Activated CD4-positive, alpha-beta T cell treated with anti-CD3 and anti-CD28 coated beads, Interleukin-2, amount 50 U/mL, for 1 hour (primary cell): ENCODE measurements at places on chromosomes 12 and 14.

- no peak for DNase-seq
These were observed 88.9 kb upstream of the FRMD6 start for GRCh38 chr14:51562816-51563215.

- DNase-seq, result no peak
These were observed 78.9 kb downstream of the ITPK1 start for GRCh38 chr14:93036652-93037345.

DNA sequence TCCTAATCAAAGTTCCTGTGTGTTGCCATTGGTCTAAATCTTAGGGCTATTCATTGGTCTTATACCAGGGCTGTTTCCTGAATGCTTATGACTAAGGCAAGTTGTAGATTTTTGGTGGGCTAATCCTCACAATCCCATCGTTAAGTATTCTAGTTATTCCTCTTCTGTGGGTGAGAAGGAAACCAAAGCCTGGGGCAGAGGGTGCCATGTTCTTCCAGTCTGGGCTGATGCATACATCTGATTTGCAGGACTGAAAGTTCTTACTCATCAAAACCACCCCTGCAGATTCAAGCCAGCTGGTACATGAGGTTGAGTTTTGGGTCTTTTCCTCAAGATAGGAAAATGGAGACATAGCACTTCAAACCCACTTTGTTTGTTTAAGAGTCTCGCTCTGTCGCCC lies 25.7 kb downstream of the PPP1CC start:
- DNase-seq, result no peak

- DNase-seq, result no peak
These were observed 48.2 kb downstream of the ATF7 start for GRCh38 chr12:53577941-53578352.

GRCh38 chr12:80598004-80598606 lies 109.3 kb upstream of the MYF6 start:
- no peak for DNase-seq

- DNase-seq, result no peak
These were observed 4.7 kb upstream of the MDM1 start for GRCh38 chr12:68336889-68337303.

- no peak for DNase-seq
These were observed 10.1 kb downstream of the MIA2 start for GRCh38 chr14:39243831-39244230.

GRCh38 chr12:116635487-116635886 lies 76.3 kb downstream of the MAP1LC3B2 start:
- DNase-seq, result no peak

DNA sequence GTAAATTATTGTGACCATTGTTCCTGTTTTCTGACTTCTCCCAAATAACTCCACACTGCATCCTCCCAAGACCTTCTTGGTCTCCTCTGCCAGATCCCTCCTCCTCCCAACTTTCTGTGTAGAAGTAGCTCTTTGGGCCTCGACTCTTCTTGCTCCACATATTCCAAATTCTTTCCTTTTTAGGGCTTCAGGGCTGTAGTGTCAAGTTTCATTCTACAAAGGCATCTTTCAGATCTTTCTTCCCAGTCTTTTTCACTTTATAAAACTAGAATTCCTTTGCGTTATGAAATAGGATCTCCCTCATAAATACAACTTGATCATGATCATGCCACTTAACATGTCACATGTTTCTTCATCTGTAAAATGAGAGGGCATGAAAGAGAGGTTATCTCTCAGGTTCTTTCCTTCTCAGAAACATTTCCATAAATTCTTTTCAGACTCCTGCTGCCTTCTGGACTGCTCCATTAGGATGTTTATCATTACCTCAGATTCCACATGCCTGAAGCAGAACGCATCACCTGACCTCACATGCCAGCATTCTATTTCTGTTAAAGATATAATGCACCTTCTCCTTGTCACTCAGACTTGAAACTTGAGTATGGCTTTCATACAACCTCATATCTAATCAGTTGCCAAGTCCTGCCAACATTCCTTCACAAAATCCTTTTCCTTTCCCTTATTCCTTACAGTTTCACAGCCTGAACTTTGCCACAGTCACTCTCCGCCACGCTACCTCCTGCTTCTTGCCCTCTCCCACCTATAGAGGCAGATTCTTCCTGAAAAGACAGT lies 8.5 kb downstream of the SLC38A1 start:
- DNase-seq, result no peak

DNA sequence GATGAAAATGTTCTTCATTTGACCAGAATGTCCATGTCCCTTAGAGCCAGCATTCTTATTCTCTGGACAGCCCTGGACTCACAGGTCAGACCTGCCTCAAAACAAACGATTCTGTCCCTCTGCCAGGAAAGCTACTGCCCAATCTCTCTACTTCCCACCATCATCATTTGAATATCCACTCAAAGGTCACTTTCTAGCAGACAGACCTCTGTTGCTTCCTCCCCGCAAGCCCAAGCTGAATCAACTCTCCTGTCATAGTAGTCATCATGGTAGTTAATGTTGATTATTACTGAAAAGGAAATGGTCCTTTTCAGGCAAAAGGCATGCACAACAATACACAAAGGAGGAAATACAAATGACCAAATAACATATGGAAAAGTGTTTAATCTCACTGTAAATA lies 39.6 kb upstream of the CPM start:
- DNase-seq, result no peak

GRCh38 chr12:5038781-5039311 lies 4.8 kb upstream of the KCNA5 start:
- DNase-seq, result no peak

DNA sequence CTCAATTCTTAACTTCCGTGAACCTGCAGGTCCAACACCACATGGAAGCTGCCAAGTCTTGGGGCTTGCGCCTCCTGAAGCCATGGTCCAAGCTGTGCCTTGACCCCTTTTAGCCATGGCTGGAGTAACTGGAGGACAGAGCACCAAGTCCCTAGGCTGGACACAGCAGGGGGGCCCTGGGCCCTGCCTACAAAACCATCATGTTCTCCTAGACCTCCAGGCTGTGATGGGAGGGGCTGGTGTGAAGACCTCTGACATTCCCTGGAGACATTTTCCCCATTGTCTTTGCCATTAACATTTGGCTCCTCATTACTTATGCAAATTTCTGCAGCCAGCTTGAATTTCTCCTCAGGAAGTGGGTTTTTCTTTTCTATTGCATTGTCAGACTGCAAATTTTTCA lies 570.1 kb downstream of the FSCB start:
- DNase-seq, result no peak

DNA sequence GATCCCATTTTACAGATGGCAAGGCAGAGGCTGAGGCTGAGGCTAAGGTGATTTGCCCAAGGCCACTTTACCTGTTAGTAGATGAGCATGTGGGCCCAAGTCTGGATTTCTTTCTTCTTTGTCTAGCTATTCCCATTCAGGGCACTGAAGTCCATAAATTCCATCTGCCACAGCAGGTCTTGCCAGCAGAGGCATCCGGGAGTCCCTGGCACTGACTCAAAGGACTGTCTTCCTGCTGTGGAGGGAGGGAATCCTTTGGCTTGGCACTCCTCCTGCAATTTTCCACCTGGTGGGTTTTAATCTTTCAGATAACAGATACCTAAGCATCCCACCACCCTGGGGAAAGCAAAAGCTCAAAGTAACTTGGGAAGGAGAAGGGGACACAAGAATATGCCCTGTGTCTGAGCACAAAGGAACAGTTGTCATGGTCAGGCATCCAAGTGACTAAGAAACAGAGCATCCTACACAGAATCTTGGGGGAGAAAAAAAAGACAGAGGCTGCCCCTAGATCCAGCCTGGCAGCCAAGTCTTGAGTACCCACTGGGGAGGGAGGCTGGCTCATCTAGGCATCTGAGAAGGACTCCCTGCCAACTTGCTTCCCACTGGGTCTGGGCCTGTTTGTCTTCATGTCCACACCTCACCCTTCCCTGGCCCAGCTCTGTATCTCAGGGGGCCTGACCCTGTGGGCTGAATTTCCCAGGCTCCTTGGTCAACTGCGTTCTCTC lies 35.6 kb upstream of the CMKLR1 start:
- DNase-seq, result no peak

DNA sequence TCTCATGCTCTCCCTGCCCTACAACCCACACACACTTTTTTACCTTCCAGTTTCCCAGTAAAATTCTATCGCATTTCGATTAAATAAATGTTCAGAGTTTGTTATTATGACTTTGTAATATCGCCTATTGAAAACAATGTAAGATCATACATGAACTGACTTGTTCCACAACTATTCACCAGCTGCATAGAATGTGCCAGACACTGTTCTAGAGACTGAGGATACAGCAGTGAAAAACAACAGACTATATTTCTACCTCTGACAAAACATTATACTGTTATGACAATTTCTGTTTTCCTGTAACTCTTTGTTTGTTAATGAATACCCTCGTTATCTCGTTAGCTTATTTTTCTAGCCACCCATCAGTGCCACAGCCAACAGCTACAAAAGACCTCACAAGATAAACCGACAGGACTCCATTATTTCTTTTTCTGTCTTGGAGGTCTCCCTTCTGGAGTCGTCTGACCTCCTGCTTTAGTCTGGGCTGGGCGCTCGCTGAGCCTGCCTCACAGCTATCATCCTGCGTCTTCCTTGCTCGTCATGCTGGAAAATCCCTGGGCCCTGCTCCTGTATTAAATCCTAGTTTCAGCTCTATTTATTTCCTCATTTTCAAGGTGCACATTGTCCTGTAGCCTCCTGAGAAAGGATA lies 498.9 kb downstream of the DIO2 start:
- DNase-seq, result no peak

DNA sequence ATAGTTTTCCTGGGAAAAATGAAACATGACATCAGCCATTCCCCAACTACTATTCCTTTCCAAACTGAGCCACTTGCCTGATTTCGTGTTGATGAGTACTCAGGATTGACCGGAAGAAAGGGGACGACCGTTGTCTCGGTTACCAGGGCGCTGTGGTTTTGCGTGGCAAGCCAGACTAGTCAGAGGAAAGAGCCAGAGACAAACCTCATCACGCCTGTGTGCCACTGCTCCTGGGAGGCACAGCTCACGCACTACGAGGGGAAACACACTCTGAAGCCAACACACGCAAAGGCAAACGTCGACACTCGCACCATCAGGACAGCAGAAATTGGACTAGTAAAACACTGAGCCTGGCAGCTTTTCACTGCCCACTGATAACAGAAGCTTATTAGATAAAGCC lies 35.0 kb downstream of the GIT2 start:
- no peak for DNase-seq

DNA sequence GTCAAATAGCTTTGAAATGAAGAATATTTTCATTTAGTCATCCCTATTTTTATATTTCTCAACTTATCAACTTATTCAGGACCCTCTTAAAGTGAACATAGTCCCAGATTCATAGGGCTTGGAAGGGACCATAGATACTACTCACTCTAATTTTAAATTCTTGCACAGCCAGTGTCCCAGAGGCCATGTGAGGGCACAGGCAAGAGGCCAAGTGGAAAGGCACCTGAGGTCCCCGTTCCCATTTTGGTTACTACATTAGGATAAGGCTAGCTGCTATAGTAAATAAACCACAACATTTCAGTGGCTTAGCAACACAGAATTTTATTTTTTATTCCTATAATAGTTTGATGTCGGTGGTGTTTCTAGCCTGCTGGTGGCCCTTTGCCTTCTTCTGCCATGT lies 227.8 kb downstream of the SPTSSA start:
- no peak for DNase-seq

DNA sequence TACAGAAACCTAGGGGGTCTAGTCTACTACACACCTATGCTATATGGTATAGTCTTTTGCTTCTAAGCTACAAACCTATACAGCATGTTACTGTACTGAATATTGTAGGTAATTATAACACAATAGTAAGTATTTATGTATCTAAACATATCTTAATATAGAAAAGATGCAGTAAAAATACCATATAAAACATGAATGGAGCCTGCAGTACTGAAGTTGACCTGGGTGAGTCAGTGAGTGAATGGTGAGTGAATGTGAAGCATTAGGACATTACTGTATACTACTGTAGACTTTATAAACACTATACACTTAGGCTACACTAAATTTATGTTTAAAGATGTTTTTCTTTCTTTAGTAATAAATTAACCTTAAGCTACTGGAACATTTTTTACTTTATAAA lies 13.1 kb upstream of the ABCD2 start:
- DNase-seq, result no peak

- DNase-seq, result no peak
These were observed 258.6 kb downstream of the KTN1 start for GRCh38 chr14:55838529-55839052.

DNA sequence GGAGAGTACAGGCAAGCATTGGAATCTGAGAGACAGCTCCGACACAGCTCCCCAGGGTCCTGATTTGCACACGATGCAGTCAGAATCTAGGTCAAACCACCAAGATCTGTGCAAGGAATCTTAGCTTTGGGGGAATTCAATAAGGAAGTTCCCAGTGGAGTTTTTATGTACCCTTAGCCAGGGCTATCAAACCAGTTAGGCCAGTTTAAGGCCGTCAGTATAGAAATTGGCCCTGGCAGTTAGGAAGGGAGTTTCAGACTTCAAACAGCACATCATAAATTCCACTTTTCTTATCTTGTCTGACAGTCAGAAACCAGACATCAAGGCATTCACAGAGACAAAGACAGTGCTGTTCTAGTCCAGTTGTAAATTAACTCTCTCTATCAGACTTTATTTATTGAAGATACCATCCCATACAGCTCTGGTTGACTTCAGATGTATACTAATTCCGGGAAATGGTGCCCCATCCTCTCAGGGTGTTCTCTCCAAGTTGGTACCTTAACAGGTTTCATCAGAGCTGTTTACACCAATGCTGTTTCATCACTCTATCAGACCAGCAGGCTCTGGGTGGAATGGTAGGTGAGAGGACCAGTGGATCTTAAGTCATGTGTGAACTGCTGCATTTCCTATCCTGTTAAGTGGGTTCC lies 157.5 kb upstream of the ATF7IP start:
- DNase-seq, result no peak

DNA sequence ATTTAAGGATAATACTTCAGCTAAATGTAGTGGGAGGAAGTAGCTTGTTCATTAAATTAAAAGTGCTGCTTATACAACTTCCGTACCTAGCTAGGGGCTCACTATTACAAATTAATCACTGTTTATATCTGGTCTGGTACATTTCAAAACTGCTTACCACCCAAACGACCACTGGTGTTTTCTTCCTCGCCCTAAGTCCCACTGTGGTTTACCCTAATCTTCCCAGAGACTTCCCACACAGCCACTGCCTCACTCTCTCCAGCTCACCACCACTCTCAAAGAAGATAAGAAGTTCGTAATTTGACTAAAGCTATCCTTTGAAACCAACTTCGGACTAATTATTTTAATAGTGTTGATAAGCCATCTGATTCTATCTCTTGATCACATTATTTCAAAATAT lies 62.6 kb downstream of the PLXNC1 start:
- DNase-seq, result no peak

GRCh38 chr14:92956961-92957360 lies 34.0 kb downstream of the CHGA start:
- DNase-seq, result no peak
